Epithelial cell of proximal tubule (primary cell): ENCODE measurements at places on chromosomes 11 and 22.

GRCh38 chr11:65610404-65610803 is 3.6 kb downstream of the MAP3K11 start:
- no peak for DNase-seq

DNA sequence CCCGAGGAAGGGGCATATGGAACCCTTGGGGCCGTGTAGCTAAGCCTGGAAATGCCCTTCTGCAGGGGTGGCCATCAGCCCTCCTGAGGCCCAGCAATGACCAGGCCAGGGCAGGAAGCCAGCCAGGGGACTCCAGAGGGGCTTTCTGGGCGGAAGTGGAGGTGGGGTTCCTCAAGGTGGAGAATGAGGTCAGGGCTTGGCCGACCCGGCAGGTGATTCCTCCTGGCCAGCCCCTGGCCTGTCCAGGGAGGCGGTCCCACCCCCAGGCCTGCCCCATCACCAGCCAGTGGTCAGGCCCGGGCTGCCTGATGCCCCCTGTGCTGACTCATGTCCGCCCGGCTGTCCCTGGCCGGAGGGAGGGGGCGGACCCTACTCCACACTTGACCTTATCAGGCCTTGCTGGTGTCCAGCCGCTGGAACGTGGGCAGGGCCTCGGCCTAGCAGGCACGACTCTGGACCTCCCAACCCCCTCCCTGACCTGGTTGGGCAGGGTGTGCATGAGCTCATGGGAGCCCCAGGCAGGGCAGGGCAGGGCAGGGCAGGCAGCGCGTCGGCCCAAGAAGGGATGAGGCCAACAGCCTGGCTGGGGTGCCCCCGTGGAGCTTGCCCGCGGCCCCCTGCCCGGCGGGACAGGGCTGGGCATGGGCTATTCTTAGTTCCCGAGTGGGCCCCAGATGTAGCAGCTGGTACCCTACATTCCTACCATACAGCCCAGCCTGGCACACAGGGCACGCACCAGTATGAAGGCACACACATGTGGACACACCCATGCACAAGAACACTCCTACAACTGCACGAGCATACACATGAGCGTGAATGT is 35.9 kb downstream of the RPL3 start:
- no peak for DNase-seq

DNA sequence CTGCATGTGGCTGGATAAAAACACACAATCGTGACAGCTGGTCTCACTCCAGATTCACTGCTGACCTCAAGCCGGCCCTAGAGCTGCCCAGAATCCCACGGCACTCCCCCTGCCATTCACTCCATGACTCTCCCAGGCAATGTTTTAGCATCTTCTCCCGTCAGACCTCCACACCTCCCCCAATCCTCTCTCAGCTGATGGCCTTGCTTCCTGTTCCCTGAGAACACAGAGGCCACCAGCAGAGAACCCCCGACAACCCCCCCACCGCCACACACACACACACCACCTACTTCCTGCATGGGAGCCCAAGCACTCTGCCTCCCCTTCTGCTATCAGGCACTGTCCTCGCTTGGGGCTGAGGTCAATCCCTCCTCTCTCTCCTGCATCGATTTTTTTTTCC is 9.3 kb downstream of the TNKS1BP1 start:
- DNase-seq: no peak

- DNase-seq: no peak
These were observed 28.0 kb upstream of the RRAS2 start for GRCh38 chr11:14386895-14387480.

- no peak for DNase-seq
These were observed 83.6 kb downstream of the ENTHD1 start for GRCh38 chr22:39809772-39810557.

GRCh38 chr22:23938328-23939016 is 22.5 kb downstream of the GSTT2B start:
- DNase-seq: no peak

DNA sequence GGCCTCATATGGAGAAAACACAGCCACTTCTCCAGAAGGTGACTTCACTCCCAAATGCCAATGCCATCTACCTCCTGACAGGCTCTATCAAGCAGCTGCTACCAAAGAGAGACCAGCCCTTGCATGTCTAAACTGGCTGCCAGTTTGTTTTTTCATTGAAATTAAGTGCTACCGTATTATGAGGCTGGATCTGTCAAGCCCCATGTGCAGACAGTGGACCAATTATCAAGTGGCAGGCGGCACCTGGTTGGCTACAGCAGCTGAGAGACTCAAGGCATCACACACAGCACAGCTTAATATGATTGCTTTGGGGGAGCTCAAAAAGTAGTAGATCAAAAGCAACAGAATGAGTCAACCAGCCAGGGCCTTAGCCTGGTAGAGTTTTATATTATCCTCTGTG is 1293.0 kb upstream of the TENM4 start:
- DNase-seq: no peak

DNA sequence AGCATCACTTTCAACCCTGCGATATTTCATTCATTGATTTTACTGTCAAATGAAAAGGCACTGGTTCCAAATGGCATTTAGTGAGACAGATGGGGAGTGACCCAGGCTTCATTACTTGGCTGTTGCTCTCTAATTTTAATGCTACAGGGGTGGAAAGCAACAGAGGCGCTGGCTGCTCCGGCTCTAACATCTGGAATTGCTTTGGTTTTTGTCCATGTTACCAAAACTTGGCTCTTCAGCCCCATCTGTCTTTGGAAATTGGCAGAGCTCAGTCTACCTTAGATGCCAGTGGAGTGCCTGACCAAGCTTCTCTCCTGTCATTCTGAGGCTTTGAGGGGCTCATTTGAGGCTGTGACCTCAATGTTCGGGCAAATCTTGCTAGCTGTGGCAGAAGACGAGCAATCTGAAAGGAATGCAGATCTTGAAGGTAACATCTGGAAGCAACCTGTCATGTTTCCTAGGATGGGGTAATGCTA is 409.5 kb upstream of the SYN3 start:
- no peak for DNase-seq
